ENCODE measurements at places on chromosomes 13 and 19. TPM values are rescaled to one million over a fixed set of nuclear protein-coding genes. Genes with fewer than 3 reads are reported as not detected.

DNA sequence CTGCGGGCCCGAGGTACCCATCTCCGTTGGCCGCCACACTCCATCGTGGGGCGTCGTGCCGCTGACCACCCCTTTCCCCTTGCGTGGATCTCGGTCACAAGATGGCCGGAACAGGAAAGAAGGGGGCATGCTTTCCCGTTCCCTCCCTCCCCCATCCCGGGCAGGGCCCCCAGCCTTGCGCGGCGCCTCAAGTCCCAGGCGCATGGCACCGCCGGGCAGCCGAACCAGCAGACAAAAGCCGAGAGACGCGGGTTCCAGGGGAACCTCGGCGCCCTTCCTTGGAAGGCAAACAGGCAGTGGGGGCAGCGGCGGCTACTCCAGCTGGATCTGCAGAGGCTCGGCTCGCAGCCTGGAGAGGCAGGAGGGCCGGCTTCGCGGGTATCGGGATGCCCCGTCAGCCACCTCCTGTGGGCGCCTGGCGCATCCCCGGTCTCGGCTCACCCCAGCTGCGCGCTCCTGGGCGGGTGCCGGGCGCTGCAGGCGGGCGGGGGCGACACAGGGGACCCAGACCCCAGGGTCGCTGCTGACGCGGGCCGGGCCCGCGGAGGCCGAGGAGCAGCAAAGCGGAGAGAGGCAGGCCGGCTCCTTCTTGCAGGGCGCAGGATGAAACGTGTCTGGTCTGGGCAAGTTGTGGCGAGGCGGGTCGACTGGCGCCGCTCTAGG is 439 bp downstream of the DZIP1 start:
- DNase-seq = peak; percentile 49

ZNF497 gene
- 0.98 TPM for total RNA-seq

DNA sequence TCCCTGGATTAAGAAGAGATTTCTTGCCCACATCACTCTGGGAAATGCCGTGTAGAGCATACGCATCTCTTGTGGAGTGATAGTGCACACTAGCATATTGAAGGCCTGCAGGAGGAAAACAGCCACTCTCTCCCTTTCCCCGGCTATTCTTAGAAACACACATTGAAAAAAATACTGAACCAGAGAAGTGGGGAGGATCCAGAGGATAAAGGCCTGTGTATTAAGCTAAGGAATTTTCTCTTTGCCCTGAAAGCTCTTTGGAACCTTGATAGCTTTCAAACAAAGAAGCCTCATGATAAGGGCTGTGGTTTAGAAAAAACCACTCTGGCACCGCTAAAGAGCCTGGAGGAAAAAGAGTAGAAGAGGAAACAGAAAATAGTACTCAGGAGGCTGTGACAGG is 386.1 kb upstream of the NBEA start:
- DNase-seq = no peak

RAB3D gene
- total RNA-seq = 16.3 TPM

DNA sequence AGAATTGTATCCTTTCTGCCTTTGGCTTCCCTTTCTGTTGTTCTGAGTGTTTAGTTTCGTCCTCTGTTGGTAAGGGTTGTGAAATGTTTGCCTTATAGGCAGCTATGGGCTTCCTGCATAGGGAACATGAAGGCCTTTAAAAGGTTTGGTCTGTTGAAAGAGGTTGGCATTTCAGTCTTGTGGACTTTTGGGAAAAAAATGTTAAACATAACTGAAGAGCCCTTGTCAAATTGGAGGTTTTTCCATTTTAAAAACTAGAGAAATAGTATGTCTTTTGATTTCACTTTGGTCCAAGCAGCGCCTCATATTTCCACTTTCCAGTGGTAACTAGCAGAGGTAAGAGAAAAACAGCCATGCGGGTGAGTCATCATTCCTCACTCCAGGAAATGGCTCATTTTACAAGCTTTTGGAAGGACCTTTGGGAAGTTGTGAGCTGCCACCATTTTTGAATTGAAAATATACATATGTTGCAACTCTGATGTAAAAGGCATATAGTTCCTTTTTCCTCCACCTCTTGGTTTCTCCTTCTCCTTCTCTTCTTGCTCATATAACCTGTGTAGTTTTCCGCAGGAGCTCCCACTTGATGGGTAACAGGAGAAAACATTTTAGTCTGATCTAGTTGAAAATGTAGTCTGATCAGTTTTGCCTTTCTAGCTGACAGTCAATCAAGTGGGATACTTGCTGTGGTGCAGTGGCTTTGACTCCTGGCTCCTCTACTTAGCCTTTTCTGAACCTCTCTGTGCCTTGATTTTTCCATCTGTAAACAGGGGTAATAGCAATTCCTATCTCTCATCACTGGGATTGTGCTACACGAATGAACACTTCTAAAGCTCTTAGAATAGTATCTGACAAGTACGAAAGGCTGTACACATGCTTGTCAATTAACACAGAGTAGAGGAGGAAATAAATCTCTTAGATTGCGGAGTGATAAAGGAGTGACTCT is 23.0 kb downstream of the GPC6 start:
- DNase-seq = peak; percentile 91

- DNase-seq = no peak
These were observed 27.5 kb upstream of the SERPINE3 start for GRCh38 chr13:51311957-51312520.

GRCh38 chr13:57340878-57341277 is 173.9 kb downstream of the PRR20E start:
- DNase-seq = no peak

DNA sequence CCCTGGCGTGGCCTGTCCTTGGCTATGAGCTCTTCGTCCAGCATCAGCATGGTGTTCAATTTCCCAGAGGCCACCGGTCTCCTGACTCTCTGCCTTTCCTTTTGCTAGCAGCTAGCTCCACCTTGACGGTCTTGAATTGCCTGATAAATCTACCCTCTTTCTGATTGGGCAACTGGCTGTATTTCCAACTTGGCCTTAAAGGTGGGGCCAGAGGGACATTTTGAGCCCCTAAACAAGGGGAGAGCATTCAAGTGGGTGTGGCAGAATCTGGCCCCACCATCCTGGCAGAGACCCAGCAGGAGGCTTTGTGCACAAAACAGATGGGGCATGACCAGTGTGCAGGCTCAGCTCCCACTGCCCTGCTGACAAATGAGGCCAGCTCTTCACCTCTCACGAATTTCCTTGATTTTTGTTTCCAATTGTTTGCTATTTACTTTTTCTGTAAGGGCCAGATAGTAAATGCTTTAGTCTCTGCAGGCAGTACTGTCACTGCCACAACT is 148.9 kb upstream of the VSTM2B start:
- no peak for DNase-seq

DNA sequence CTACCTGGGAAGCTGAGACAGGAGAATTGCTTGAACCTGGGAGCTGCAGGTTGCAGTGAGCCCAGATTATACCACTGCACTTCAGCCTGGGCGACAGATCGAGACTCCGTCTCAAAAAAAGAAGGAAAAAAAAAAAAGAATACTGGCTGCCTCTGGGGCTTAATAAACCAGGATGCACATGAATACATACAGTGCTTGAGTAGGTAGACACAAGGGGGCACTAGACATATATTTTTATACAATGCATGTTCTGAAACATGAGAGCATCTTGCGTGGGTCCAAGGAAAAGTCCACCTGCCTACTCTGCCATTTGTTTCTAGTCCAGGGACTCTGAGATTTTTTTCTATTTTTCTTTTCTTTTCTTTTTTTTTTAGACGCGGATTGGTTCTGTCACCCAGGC is 31.2 kb downstream of the KEAP1 start:
- DNase-seq = peak; percentile 58

DNA sequence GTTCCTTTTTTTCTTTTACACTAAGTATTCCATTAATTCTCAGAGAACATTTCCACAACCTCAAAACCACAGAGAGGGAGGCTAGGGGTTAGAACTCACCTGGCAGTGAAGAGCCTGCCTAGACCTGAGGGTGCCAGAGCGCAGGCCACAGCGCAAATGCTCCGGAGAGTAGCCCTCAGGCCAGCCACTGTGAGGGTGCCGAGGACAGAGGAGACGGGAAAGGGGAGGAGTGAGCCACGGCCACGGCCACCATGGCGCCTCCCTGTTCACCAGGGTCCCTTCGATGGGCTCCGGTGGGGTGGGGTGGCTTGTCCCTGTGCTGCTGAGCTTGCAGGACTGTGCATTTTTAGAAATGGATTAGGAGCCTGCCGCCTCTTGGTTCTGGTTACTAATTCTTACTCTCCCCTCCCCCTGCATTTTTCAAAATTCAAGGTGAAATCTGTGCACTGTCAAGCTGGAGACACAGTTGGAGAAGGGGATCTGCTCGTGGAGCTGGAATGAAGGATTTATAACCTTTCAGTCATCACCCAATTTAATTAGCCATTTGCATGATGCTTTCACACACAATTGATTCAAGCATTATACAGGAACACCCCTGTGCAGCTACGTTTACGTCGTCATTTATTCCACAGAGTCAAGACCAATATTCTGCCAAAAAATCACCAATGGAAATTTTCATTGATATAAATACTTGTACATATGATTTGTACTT is 58.8 kb downstream of the GGACT start:
- DNase-seq = no peak

KIR2DL1 gene
- total RNA-seq = not detected

GRCh38 chr19:13031917-13032623 is 36.8 kb downstream of the NFIX start:
- peak; percentile 62 for DNase-seq

DNA sequence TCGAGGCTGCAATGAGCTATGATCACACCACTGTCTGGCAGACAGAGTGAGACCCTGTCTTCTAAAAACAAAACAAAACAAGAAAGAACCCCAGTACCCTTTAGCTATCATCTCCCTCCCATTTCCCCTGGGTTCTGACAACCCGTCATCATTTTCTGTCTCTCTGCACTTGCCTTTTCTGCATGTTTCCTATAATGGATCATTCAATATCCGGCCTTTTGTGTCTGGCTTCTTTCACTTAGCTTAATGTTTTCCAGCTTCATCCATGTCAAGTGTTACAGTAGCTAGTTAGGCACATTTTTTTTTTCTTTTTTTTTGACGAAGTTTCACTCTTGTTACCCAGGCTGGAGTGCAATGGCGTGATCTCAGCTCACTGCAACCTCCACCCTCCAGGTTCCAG is 16.5 kb downstream of the AP2S1 start:
- no peak for DNase-seq

All from fibroblast of the aortic adventitia (primary cell).